ENCODE measurements at places on chromosomes 4 and X.

DNA sequence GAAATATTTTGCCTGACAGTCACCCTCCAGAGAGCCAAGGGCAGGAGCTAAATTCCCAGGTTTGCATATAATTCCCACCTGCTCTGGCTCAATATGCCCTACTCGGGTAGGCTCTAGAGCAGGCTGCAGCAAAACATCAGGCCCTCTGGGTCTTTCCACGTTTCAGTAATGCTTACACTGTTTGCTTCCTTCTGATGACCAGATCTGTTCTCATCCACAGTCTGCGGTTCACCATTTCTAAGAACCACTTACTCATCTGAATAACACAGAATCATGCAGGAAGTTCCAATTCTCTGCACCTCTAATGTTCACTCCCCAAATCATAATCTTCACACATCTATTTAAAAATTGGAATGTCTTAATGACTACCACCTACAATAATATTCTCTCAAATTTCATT lies 141.4 kb downstream of the PPP3CA start:
- DNase-seq: no peak

GRCh38 chrX:34332334-34332733 lies 200.2 kb upstream of the FAM47A start:
- DNase-seq: no peak

GRCh38 chrX:13650318-13650717 lies 2.6 kb upstream of the TCEANC start:
- DNase-seq: no peak

DNA sequence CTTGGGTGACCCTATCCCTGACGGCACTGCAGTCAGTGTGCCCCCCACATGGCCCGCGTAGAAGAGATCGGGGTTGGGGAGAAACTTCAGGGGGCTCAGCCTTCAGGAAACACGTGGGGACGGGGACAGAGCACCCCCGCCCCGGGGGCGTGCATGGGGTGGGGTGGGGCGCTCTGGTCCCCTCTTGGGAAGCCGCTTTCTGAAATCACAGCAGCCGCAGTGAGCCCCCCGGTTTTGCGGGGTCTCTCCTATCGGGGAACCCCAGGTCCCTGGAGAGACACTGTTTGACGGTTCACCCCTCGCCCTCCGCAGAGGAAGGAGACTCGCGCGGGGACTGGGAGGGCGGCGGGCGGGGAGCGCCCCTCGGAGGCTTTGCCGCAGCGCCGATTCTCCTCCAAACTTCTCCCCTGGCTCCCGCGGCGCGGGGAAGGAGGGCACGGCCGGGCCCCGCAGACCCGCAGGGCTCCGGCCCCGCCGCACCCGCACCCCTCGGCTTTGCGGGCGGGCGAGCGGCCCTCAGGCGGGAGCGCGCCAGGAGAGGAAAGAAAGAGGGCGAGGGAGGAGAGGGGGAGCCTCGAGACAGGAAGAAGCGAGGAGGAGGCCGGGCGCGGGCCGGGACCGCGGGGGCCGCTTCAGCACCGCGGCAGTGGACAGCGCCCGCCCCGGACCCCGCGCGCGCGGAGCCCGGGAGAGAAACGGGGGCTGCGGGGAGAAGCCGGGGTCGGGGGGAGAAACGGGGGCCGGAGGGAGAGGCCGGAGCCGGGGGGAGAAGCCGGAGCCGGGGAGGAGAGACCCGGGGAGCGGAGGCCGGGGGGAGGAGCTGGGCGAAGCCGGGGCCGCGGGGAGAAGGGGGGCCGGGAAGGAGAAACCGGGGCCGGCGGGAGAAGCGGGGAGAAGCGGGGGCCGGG lies 612 bp downstream of the CPLX1 start:
- DNase-seq: no peak

DNA sequence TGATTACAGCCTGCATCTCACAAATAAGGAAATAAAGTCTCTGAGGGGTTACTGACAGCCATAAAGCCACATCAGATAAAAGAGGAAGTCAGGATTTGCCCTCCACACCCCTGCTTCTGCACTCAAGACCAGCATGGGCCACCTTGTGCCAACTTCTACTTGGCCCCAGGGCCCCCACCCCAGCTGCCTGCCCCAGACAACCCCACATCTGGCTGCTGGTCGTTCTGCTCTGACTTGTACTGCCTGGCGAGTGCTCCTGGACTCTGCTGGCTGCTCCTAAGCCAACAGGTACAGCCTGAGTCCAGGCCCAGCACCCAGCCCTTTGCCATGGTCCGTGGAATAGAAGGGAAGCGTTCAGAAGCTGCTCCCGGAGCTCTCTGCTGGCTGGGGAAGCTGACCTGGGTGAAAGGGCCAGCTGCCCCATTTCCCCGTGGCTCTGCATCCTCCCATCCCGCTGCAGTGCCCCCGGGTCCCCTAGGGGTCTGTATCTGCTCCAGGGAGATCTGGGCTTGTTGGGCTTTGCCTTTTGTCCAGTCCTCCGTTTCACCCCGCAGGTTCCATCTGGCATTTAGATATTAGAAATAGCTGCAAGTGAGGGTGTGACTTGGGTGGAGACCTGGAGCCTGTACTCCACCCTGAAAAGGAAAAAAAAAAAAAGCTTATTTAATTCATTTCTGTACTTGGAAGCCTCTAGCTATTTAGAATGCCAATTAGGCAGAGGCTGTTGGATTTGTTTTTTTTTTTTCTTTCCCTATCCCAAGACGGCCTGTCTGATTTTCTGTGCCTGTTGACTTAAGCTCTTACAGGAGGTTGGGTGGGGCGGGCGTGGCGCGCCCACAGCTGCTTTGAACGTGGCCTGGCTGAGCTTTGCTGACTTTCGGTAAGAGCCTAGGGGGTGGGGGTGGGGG lies 194.7 kb downstream of the PTTG2 start:
- no peak for DNase-seq

GRCh38 chr4:184689681-184690080 lies 40.1 kb downstream of the PRIMPOL start:
- no peak for DNase-seq

GRCh38 chrX:117957128-117957527 lies 159.5 kb downstream of the KLHL13 start:
- DNase-seq: no peak

GRCh38 chr4:124945422-124945821 lies 232.9 kb upstream of the ANKRD50 start:
- no peak for DNase-seq
